Stimulated activated CD8-positive, alpha-beta memory T cell treated with anti-CD3 and anti-CD28 coated beads, Interleukin-15, amount 100 ng/mL, for 24 hours (primary cell): ENCODE measurements at places on chromosomes 12 and 14.

GRCh38 chr12:27334042-27334720 lies 1.5 kb downstream of the BMAL2 start:
- no peak for DNase-seq

DNA sequence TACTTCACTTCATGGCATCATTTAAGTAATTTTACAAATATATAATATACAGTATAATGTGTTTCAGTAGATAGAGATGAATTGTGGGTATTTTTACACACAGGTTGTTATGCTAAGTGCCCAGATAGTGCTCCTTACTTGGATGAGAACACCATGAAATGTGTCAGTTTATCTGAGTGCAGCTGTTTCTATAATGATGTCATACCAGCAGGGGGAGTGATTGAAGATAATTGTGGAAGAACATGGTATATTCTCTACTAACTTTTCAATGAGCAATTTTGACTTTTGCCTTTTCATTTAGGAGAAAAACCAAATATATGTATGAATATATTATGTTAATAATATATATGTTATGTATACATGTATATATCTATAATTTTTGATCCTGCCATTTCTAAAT lies 221.6 kb downstream of the LRRK2 start:
- no peak for DNase-seq

- no peak for DNase-seq
Measured at GRCh38 chr12:117854339-117855012, 114.3 kb downstream of the KSR2 start.

- no peak for DNase-seq
Measured at GRCh38 chr14:90614696-90615516, 201.3 kb downstream of the TTC7B start.

DNA sequence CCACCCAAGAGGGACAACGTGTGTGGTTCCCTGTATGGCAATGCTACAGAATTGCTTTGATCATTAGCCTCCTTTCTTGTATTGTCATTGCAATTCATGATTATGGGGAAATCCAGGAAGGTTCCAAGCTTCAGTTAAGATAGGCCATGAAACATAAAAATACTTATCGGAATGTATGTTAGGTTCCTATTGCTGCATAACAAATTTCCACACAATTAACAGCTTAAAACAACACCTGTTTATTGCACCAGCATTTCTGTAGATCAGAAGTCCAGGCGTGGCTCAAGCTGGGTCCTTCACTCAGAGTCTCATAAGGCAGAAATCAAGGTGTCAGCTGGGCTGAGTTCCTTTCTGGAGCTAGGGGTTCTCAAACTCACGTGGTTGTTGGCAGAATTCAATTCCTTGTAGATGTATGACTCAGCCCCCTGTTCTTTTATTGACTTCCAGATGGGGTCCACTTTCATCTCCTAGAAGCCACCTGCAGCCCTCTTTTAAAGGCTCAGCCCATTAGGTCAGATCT lies 365.6 kb upstream of the TMPO start:
- DNase-seq = no peak

- DNase-seq = no peak
Measured at GRCh38 chr12:684416-684815, 21.2 kb upstream of the NINJ2 start.

DNA sequence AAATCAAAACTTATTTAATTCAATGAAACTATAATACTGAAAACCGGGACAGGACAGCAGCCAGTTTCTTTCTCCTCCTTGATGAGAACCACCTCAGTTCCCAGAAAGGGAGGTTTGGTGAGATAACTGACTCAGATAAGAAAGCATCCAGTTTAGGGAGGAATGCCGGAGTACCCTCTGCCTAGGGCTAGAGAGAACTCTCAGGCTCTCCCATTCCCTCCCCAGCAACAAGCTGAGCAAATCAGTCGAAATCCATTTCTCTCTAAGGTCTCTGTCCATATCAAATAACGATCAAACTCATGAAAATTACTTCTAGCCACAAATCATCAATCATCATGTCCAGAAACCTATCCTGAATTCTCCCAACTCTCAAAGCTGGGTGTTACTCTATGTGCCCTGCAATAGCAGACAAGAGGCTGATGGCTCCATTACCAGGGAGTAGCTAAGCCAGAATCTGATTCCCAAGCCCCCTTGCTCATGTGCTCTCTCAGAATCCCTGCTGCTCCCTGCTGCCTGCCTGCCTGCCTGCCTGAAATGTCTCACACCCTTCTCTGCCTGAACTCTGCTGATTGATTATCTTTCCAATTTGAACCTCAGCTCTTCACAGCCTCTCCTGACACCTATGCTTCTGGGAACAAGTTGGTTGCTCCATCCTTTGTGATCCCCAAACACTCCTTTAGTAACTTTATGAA lies 49.4 kb downstream of the SLC25A47 start:
- DNase-seq = no peak

GRCh38 chr12:103947871-103948555 lies 17.7 kb upstream of the TDG start:
- no peak for DNase-seq

- DNase-seq = no peak
Measured at GRCh38 chr14:64684091-64684490, 20.1 kb upstream of the PLEKHG3 start.

- DNase-seq = no peak
Measured at GRCh38 chr12:66620688-66621087, 58.2 kb downstream of the GRIP1 start.

DNA sequence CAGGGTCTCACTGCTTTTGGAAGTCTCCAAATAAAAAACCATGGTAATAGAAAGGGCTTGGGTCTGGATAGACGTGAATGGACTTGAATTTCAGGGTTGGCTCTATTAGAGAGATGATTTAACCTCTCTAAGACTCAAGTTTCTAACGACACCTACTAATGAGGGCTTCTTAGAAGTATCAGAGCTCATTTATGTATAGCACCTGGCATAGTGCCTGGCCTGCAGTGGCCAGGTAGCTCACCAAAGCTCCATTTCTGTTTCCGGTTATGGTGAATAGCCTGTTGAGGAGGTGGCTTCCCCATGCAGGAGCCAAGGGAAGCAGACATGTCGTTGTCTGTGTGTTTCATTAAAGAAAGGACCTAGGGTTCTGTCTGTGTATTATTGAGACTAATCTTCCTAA lies 108.6 kb downstream of the ETV6 start:
- no peak for DNase-seq

DNA sequence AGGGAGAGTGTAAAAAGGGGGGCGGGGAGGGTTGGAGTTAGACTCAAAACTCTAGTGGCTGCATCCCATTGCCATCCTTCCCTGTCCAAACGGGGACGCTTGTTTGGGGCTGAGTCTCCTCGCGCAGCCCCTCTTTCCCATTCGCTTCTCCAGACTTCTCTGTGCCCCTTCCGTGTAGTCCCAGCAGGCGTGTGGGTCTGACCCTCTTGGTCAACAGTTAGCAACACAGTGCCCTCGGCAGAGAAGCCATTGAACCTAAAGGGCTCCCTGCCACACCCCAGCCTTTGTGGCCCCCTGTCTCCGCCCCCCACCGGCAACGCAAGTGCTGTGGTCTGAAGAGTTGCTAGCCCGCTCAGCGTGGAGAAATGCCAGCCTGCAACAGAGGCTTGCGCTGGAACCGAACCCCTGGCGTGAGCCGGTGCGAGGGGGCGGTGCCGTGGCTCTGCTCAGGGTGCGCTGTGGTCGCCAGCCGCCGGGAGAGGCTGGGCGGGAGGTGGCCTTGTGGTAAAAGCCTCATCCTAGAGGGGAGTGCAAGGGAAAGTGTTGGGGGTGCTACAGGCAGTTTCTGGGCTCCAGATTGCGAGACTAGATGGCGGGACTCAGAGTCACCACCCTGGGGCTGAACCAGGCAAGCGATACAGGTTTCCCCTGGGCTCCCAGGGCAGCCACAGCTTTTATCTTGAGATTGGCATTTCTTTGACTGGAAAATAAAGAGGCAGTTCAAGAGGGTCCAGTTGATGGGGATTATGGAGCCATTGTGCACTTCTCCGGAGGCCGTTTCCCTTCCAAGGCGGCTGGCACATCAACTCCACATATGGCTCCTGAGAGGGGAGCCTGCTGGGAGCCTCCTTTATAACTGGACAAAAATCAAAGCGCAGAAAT lies 2.1 kb downstream of the PLXNC1 start:
- DNase-seq = no peak

DNA sequence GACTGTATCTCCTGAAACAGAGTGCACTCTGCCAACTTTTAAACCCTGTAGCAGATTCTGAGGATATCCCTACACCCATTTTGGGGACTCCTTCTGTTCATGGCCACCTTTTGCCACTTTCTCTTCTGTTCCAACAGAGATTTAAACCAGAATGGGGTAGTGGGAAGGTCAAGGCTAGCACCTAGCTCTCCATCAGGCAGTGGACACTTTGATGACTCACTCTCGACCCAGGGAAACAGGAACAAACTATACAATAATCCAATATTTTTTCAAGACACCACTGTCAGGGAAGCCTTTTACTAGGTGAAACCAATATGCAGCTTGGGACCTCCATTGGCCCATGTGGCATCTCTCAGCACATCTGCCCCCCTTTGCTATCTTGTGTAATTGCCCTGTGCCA lies 103.6 kb downstream of the DAAM1 start:
- DNase-seq = no peak

DNA sequence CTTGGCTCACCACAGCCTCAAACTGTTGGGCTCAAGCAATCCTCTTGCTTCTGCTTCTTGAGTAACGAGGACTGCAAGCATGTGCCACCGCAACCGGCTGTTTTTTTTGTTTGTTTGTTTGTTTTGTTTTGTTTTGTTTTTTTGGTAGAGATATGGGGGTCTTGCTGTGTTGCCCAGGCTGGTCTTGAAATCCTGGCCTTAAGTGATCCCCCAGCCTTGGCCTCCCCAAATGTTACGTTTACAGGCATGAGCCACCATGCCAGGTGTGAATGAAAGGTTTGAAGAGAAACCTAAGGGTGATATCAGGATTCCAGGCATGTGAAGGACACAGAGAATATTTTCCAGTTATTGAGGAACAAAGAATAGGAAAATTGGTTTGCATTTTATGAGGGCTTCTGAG lies 45.0 kb downstream of the ANO6 start:
- DNase-seq = no peak

DNA sequence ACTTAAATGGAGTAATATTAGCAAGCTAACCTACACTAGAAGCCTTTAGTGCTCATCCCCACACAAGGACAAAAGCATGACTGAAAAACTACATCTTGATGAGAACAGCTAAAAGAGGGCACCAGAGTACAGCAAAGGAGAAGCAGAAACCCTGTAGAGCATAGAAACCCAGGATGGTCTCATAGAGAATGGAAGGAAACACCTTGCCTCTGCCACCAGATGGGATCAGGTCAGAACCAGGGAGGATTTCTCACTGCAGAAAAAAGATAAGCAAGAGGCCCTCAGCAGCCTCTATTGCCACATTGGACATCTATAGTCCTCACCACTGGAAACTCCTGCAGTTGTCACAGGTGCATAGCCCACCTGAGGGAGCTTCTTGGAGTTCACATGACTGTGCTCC lies 13.6 kb upstream of the ZNF705A start:
- DNase-seq = no peak

GRCh38 chr14:85953265-85953664 lies 423.3 kb downstream of the FLRT2 start:
- no peak for DNase-seq

DNA sequence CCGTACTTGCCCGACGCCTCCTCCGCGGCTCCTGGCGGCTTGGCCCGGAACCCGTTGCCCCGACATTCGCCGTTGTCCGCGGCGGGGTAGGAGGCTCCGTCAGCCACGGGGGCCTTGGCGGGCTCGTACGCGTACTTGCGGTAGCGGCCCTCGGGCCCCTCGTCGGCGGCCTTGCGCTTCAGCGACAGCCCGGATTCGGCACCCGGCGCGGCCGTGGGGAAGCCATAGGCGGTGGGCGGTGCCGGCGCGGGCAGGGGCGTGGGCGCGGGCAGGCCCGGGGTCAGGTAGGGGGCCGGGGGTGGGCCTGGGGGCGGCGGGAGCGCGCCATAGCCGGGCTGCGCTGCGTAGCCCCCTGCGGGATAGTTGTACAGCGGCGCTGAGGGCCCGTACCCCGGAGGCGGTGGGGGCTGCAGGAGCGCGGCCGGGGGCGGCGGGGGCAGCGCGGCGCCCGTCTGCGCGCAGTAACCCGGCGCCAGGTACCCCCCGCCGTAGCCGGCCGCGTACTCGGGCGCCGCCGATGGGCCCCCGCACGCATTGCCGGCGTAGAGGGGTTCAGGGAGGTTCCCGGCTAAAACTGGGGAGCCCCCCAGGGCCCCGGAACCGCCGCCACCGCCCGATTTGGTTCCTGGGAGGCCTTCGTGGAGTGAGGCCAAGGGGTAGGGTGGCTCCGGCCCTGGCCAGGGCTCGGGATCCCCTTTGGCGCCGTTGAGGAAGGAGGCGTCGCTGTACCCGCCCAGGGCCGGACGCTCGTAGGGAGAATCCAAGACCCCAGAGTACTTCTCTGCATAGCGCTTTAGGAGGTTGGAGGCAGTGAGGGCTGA lies 26.9 kb downstream of the FIGNL2 start:
- DNase-seq = no peak

DNA sequence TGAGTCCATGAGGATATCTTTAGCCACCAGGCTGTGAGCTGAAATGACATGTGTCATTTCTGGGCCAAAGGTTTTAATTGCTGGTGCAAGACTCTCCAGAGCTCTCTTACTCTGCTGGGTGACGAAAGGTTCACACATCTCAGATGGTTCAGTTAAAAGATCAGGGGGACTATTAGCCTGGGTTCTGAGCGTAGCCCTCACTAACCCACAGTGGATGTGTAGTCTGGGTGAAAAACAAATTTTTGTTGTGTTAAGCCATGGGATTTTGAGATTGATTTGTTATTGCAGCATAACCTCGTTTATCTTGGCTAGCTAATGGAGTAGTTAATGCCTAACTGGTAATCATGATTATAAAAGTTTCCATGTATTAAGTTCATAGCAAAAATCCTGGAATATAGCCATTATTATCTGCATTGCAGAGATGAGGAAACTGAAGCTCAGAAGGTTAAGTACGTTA lies 251.5 kb downstream of the RMST start:
- DNase-seq = no peak

DNA sequence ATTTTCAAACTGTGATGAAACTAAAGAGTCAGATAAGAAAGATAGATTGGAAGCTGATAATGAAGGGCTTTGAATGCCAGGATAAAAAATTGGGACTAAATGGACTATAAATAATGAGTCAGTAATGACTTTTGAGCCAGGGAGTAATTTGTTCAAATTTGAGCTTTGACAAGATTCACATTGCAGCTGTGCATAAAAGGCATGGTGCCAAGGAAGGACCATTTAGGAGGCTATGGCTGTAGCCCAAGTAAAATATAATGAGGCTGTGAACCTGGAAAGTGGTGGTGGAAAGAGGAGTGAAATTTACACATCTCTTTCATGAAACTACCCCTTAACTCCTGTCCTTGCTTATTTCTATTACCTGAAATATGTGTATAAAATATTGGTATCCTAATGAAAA lies 218.5 kb downstream of the SLC6A15 start:
- DNase-seq = no peak

- no peak for DNase-seq
Measured at GRCh38 chr14:21091821-21092272, 6.6 kb downstream of the ZNF219 start.
